T-cell (primary cell): ENCODE measurements at places on chromosomes 16 and 17. TPM values are rescaled to one million over a fixed set of nuclear protein-coding genes. Genes with fewer than 3 reads are reported as not detected.

The LAT gene
- 237 TPM for total RNA-seq

The PRRT2 gene
- total RNA-seq: 2.4 TPM

The ABCC3 gene
- total RNA-seq: 0.75 TPM

The GSDMA gene
- 0.86 TPM for total RNA-seq

- no peak for DNase-seq
Measured at GRCh38 chr17:82247182-82247823, 18.5 kb downstream of the SLC16A3 start.

- DNase-seq: no peak
Measured at GRCh38 chr16:59039066-59039720, 305.1 kb upstream of the GOT2 start.

GRCh38 chr16:50673496-50674275 lies 7.4 kb downstream of the SNX20 start:
- DNase-seq: no peak

- DNase-seq: no peak
Measured at GRCh38 chr17:19726631-19727376, 10.4 kb upstream of the SLC47A2 start.

DNA sequence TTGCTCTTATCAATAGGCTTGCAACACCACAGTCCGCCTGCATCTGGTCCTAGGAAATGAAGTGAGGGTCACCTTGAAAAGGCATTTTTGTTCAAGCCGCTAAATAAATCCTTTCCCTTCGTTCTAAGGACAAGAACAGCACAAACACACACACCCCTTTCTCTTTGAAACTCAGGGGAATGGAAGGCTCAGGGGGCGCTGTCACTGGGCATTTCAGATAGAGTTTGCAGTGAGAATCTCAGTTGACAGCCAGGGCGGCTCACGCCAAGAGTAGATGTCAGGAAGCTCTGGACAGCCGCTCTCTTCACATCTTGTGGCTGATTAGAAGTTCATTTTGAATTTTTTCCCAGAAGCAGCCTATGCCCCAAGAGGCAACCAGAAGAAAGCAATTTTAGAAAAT lies 39.8 kb downstream of the ABAT start:
- DNase-seq: no peak

DNA sequence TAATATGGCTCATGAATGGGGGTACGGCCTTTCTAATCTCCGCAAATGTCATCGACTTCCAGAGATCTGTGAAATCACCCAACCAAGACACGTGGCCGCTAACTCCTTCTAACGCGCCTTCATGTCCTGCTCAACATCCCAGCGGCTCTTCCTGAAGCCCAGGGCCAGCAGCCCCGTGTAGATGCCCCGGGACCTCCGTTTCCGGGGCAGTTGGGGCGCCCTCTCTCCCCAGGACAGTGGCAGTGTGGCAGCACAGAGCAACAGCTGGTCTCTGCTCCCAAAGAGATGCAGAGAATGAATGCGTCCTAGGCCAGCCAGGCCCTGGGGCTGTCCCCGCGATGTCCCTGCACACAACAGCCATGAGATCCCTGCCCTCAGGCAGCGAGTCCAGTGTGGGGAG lies 153.5 kb downstream of the RBFOX3 start:
- DNase-seq: no peak

DNA sequence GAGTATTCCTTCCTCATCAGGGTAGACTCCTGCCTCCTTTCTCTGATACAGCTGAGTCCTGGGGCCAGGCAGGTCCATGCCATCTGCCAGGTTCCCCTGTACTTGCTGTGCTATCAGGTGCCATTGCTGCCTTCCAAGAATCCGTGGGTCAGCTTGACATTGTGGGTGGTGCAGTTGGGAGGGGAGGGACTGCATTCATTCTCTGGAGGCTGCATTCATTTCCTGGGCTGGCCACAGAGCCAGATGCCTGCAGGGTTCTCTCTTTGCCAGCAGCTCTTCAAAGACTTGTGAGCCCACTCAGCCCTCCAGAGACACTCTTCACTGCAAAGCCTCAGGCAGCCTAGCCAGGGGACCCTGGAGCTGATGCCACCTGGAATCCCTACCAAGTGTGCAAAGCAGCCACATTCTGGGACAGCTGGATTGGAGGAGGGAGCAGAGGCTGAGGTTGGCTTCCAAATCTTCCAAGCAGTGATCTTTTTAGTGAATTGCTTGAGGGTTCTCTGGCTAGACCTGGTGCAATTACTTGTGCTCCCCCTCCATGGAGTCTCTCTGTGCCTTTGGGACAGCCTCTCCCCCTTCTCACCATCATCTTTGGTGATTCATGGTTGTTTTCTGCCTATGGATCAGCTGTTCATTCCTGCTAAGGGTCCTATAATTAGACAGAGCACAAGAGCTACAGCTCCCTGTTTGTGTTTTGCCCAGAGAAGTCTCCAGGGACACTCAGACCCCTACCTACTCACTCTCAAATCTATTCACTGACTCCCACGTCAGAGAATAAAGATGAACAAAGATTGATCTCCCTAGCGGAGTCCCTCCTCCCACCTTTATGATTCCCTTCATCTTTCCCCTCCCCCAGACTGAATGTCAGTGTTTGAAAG lies 20.9 kb downstream of the ANKFN1 start:
- DNase-seq: no peak
